ENCODE measurements at places on chromosomes 16 and 17.
A peak's percentile ranks its signal among the peaks of the same experiment; 100 is the strongest.

DNA sequence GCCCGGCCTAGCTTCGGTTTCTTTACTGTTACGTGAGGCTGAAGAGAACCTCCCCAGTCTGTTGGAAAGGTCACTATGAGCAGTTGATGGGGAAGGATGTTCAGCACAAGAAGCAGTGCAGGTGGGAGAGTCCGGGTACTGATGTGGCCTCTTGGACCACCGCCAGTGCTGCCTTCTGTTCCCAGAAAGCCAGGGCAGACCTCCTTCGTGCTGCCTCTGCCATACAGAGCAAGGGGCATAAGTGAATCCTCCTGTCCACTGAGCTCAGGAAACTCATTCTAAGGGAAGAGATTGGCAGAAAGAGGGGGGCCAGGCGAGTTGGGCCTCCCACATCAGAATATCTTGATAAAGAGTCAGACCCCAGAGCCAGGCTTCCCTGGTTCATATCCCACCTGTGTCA is 3.7 kb downstream of the PPP4C start:
- DNase-seq = no peak

- no peak for DNase-seq
Measured at GRCh38 chr17:44848961-44849489, 1.3 kb downstream of the HIGD1B start.

DNA sequence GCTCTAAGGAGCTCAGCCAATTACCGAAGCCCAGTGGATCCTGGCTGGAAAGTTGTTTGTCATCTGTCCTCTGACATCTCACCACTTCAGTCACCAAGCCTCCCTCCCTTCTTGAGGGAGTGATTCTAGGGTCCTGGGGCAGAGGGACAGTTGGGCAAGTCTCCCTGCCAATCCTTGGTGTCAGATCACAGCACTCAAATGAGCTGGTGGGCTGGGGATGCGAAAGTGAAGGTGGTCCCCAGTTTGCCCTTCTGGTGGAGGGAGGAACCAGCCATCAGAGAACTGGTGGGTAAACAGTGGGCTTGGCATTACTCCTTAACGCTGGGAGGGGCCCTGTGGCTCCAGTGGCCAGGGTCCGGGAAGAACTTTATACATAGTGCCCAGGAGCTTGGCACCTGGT is 4.4 kb upstream of the CALB2 start:
- no peak for DNase-seq

DNA sequence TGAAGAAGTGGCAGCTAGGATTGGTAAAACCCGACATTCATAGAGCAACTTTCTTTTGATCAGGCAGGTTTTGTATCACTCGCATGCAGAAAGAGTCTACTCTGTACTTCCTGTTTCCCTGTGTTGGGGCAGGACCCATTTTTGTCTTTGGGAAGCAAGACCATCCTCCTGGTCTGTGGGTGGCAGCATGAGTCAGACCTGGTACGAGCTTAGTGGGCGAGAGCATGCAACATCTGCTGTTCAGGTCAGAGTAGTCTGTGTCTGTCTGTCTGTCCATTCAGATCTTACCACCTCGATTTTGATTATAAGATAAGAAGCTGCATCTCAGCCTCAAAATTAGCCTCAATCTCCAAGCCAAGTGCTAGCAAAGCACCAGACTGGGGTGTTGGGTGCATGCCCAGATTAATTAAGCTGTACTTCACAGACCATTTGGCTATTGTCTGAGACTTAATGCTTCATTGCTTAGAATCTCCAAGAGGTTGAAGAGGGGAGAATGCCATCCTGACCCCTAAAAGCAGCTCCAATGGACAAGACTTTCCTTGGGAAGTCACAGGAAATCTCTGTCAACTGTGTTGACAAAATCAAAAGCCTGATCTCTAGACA is 110.9 kb downstream of the XYLT1 start:
- peak; percentile 61 for DNase-seq

- no peak for DNase-seq
Measured at GRCh38 chr17:21042458-21043295, at the start of gene USP22. TSS of gene USP22 (minus strand) at chr17:21043011. CDS start at chr17:21042835, 176 bp downstream.

DNA sequence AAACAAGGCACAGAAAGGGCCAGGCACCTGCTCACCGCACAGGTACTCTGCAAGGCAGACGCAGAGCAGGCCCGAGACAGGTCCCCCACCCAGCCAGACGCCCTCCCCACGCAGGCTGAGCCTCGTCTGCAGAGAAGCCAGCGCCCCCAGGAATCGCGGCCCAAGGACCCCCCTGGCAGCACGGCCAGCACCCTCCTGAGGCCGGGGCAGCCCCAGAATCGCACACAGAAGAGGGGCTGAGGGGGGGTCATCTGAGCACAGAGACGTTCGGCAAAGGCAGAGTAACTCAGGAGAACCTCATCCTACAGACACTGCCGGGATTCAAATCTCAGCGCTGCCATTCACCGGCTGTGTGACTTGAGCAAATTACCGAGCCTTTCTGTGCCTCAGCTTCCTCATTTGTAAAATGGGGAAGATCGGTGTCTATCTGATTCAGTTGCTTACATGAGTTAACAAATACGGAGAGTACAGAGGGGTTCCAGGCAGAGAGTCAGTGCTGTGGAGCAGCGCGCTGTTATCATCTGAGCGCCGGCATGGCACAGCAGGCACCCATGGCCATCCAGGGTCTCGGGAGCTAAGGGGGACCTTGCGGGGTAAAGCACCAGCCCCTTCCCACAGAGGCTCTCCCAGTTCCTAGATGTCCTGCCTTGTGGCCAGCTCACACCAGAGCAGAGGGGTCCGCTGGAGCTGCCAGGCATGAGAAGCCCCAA is 10.4 kb downstream of the EMC6 start:
- no peak for DNase-seq

DNA sequence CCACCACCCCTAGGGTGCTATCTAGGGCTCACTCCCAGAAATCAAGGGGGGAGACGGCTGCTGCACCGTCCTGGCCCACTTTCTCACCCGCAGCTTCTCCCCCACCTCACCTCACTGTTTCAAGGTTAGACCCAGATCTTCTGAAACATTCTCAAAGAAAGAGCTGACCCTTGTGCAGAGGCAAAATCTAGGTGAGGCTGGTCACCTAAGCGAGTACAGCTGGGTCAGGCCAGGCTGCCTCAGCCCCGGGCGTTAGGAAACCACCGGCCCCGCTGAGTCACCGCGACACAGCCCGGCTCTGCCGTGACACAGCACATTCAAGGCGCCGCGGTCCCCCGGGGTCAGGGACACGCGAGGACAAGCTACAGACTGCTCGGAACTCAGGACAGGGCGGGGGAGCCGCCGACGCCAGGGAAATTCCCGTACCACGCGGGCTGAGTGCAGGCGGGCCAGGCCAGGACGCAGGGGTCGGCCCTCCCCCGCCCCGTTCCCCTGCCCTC is 27.1 kb downstream of the GNPTG start:
- peak; percentile 59 for DNase-seq

DNA sequence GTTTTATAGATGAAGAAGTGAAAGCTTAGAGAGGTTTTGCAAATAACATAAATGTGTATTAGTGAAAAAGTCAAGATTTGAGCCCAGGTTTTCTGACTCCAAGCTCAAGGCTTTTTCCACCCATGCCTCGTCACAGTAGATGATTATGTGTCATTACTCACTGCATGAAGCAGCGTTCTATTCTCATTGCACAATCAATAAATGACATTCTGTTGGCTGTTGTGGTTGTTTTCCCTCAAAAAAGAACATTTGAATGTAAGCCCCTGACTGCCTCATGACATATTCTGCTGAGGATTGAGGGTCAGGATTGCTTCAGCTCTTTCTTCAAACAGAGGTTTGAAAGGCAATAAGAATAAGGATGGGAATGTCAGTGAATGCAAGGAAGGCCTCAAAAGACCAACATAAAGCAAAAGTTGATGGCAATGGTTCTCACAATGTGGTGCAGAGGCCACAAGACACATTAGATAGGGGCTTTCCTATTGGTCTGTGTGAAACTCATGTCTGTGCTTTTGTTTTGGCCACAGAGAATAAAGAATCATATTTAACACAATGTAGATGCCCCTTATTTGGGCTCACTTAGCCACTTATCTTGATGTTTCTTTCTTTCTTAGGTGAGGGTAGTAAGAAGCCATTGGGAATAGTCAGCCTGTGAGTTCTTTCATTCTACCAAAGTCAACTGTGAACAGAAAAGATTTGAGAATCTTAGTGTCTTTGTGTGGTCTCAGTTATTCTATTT is 5.4 kb upstream of the MMD start:
- peak; percentile 59 for DNase-seq

- no peak for DNase-seq
Measured at GRCh38 chr17:78144736-78145641, 1.2 kb upstream of the C17orf99 start.

GRCh38 chr17:79561486-79562133 is 49.2 kb downstream of the RBFOX3 start:
- DNase-seq = no peak

- DNase-seq = no peak
Measured at GRCh38 chr17:77318021-77318420, 177.3 kb downstream of the SEC14L1 start.

- DNase-seq = no peak
Measured at GRCh38 chr16:58375386-58375785, 16.9 kb upstream of the GINS3 start.
